ENCODE measurements at places on chromosomes 1 and 21. TPM values are rescaled to one million over a fixed set of nuclear protein-coding genes. Genes with fewer than 3 reads are reported as not detected.

The AIRE gene
- not detected for total RNA-seq

The LRRC71 gene
- not detected for total RNA-seq

The FMO4 gene
- 3.1 TPM for total RNA-seq

The UBXN11 gene
- 11.7 TPM for total RNA-seq

The DENND1B gene
- 13.8 TPM for total RNA-seq

DNA sequence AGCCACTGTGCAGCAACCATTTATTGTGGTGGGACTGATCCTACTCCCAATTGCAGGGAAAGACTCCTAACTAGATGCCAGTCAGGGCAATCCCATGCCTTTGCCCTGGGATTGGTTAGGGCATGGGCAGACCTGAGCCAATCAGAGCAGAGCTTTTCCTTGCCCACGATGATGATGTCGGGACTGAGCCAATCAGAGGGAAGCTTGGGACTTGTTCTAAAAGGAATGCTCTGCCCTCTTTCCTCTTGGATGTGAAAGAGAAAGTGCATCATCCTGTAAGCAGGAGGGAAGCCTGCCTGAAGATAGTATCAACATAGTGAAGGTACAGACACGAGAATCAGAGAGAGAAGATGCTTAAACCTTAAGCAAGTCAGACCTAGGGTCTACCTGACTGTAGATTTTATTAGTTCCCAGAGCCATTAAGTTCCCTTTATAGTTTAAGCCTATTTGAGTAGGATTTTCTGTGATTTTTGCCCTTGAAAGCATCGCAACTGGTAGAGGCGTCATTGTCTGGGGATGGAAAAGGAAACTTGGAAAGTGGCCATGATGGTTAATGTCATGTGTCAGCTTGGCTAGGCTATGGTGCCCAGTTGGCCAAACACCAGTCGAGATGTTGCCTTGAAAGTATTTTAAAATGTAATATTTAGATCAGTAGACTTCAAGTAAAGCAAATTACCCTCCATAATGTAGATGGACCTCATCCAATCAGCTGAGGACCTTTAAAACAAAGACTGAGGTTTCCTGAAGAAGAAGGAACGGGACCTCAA is 19.9 kb downstream of the IRF2BP2 start:
- DNase-seq = no peak

- DNase-seq = no peak
These were observed 27.4 kb downstream of the C1orf116 start for GRCh38 chr1:207004931-207005830.

DNA sequence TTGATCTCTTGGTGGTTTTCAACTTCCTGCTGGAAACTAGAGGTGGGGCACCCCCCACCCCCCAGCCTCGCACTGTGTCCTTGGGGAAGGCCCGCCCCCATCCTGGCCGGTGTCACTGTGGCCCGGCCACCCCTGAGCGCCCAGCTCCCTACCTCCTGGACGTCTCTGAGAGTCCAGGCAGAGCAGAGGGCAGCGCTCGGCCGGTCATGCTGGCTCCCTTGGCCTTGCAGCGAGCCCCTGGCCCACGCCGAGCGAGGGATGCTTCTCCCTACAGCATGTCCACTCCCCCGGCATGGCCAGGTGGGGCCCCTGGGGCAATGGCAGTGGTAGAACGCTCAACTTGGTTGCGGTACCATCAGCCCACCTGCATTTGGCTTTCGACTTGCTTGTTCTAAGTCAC is 28.7 kb upstream of the TRAPPC10 start:
- DNase-seq = no peak

- no peak for DNase-seq
These were observed at the start of gene FCMR for GRCh38 chr1:206921772-206922265. TSS of gene FCMR (minus strand) at chr1:206921941. CDS start at chr1:206921854, 87 bp downstream.

- DNase-seq = no peak
These were observed 672.8 kb downstream of the LMO4 start for GRCh38 chr1:88001460-88001859.

GRCh38 chr1:21814241-21814918 is 2.3 kb downstream of the LDLRAD2 start:
- DNase-seq = no peak

DNA sequence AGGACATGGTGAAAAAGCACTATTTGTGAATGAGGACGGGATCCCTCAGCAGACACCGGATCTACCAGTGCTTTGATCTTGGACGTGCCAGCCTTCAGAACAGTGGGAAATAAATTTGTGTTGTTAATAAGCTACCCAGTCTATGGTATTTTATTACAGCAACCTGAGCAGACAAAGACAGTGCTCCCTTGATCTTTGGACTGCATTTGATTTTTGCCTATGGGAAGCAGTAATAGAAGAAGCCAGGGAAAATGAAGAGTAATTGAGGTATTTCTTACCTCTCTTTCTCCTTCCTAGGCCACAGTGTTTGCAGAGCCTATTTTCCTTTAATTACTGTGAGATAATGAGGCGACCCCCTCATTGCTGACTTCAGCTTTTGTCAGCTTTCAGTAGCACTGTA is 87.9 kb downstream of the PDE4B start:
- no peak for DNase-seq

- DNase-seq = peak; percentile 84
These were observed 2.1 kb downstream of the ADGRL2 start for GRCh38 chr1:81802707-81803430.

- DNase-seq = no peak
These were observed 16.5 kb downstream of the DR1 start for GRCh38 chr1:93362237-93362636.

DNA sequence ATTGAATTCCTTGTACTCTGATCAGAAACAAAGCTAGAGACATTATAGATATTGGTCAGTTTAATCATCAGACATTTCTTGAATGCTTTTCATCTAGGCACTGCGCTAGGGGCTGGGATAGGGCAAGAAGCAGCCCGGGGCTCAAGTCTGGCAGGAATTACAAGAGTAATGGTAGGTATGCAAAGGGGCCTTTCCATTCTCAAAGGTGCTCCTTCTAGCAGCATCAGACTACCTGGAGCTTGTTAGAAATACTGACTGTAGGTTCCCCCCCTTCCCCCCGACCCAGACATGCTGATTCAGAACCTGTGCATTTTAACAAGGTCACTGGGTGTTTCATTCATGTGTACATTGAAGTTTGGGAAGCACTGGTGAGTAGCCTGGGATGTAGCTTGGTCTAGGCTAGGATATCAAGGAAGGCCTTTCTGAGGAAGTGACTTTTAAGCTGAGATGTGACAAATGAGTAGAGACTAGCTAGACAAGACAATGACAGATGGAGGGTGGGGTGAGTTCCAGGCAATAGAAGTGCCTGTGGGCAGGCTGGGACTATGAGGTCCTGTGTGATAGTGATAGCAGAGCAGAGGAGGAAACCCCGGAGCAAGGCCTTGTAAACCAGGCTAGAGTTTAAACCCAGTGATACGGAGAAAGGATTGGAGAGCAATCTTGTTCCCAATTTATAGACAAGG is 26.3 kb downstream of the NFASC start:
- no peak for DNase-seq

- peak; percentile 82 for DNase-seq
These were observed 50.1 kb upstream of the ECE1 start for GRCh38 chr1:21340230-21340945.

DNA sequence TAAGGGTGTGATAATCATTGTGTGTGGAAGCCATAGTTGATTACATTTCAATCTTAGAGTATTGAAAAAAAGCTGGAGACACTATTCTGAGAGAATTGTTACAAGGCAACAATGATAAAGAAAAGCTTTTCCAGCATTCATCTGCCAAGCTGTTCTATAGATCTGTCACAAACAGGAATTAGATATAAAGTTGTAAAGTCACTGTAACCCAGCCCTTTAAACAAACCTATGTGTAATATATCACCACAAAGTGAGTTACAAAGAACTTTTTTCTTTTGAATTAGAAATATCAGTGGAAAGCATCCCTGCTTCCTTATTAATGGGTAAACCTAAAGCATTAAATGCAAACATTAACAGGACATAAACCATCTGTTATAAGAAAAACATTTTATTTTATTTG is 55.4 kb downstream of the RPAP2 start:
- DNase-seq = no peak
